ENCODE measurements at places on chromosomes 11 and 22.
A peak's percentile ranks its signal among the peaks of the same experiment; 100 is the strongest.

- no peak for DNase-seq
Measured at GRCh38 chr22:43053176-43053575, 36.0 kb downstream of the TTLL1 start.

- no peak for DNase-seq
Measured at GRCh38 chr11:128477278-128477677, 110.1 kb downstream of the ETS1 start.

DNA sequence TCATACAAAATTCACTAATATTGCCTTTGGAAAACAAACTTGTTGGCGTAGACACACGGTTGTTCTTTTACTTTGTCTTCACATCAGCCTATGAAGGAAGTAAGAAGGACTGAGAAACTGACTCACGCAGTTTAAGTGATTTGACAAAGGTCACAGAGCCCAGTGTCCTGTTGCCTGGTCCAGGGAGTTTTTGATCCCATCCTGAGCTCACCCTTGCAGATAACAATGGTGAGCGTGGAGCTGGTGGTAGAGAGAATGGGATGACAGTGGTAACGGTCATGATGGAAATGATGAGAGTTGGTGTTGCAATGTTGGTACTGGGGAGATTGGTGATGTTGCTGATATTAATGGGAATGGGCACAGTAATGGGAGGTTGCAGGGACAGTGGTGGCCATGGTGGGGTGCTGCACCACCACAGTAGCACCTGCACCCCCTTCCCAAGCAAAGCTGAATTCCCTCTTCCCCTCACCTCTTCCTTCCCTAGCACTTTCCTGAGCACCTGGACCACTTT, 22.0 kb downstream of the CREB3L1 start:
- DNase-seq = no peak

GRCh38 chr11:78420796-78421209, 3.2 kb upstream of the GAB2 start:
- DNase-seq = peak; percentile 24

- no peak for DNase-seq
Measured at GRCh38 chr11:10308201-10308954, 3.5 kb downstream of the ADM start.

- DNase-seq = no peak
Measured at GRCh38 chr11:61923166-61924063, 6.0 kb upstream of the RAB3IL1 start.

DNA sequence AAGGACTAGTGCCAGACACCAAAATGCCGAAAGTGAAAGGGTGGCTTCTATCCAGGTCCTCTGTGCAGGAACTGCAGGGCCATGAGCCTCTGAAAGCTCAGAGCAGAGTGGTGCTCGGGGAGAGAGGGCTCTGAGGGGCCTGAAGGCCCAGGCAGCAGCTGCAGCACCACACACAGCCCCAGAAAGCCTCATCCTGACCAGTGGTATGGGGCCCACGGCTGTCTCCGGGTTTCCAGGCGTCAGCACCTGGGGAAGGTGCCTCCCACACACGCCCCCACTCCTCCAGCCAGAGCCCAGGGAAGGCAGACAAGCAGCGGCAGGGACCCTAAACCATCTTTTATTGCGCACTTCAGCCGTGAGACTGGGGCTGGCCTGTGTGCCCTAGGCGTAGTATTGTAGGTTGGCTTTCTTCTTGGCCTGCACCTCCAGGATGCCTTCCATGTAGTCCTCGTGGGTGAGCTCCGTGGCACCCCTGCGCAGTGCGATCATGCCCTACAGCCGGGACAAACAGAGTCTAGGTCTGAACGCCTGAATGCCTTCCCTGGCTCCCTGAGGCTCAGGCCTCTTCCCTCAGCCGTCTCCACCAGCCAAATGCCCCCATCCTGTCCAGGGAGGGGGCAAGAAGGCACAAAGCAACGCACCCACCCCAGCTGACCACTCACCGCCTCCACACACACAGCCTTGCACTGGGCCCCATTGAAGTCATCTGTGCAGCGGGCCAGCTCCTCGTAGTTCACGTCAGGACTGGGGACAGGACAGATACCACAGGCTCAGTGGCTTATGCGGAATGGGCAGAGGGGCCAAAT, 7.6 kb downstream of the PSMC3 start:
- DNase-seq = no peak

DNA sequence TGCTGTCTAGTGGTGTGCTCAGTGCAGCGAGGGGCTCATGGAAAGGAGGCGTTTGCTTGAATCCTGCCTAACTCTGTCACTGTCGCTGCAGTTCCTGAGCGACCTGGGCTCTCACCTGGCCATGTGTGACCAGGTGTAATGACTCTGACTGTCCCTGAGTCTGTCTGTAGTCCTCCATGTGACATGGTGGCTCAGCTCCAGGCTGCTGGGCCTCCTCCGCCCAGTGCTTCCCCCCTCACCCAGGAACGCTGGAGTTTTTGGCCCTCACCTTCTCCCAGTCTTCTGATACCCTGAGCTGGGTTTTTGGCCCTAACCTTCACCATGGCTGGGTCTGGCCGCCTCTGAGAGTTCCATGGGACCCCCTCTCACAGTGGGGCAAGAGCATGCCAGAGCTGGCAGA, 20.3 kb downstream of the MICALL1 start:
- no peak for DNase-seq

- DNase-seq = no peak
Measured at GRCh38 chr22:44870021-44870420, 117.6 kb downstream of the ARHGAP8 start.

- no peak for DNase-seq
Measured at GRCh38 chr11:5989203-5989602, 2.4 kb upstream of the OR52L1 start.

All from NCI-H1417 treated with DMSO at 0.1 percent for 48 hours (cell line).